GM04503 (cell line): ENCODE measurements at places on chromosomes 3 and 15.
A peak's percentile ranks its signal among the peaks of the same experiment; 100 is the strongest.

DNA sequence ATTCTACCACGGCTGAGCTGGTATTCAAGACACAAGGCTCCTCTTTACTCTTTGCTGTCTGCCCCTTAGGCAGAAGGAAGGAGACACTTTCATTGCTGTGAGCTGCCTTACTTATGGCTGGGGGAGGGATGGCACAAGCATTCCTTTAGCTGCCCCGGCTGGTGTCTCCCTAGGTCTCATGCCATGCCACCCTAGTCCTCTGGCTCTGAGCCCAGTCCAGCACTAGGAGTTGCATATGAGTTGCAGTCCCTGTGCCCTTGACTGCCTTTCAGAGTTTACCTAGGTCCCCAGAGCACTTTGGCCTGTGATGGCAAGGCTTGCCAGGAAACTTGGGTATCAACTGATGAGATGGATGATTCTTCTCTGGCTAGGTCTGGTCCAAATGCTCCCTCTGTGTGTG is 296.4 kb downstream of the RBMS3 start:
- DNase-seq = no peak

DNA sequence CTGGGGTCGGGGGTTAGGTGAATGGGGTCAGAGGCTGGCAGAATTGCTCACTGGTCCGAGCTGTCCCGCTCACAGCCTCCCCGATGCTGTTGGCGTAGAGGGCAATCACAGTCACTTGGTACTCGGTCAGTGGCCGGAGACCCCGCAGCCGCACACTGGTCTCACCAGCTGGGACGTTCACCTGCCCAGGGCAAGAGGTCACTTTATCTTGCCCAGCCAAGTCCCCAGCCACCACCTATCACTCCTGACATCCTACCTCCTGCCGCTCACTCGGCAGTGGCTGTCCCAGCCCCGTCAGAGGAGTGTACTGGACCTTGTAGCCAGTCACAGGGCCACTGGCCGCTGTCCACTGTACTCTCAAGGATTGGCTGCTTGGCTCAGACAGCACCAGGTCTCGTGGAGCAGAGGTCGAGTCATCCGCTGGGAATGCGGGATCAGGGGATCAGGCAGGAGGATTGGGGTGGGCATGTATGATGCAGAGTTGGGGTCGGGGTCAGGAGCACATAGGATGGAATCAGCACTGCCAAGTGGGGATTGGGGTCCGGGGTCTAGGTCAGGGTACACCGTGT is 2.5 kb downstream of the COL7A1 start:
- no peak for DNase-seq

DNA sequence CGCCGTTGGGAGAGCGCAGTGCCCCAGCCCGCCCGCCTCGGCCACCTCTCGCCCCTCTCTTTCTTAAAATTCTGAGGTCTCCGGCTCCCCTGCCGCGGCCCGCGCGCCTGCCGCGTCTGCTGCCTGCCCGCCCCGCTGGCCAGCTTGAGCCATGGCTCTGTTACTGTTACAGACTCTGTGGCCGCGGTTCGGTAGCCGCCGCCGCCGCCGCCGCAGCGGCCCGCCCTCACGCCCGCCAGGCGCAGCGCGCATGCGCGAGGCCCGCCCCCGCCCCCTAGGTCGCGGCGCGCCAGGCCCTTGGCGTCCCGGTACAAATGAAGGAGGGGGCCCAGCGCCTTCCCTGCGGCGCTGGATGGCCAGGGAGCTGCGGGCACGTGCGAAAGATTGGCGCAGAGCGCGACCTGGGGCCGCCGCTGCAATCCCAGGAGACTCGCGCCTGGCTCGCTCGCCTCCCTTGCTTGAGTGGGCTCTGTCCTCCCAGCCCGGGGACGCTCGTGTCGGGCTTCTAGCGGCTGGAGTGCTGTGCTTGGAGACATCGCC is at the start of gene ONECUT1:
Gene ONECUT1, minus strand, starts transcription at position 168 of the 540 bp plus-strand sequence. CDS start 452 bp downstream, outside the sequence.
- DNase-seq = no peak

DNA sequence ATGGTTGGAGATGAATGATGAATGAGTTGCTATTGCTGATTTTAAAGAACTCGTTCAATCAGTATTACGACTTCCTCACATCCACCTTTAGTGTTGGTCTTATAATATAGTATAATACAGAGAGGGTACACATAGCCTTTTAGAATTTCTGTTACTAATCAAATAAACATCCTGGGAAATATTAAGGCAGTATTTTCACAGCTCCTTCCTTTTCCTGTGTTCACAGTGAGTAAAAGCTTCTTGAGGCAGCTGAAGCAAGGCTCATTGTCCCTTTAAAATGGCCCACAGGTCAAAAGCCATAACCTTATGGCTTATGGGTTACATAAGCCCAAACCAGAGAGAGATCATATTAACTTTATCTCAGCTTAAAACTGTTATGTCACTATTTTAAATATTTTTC is 1.3 kb upstream of the BTLA start:
- no peak for DNase-seq

- DNase-seq = no peak
Observed at GRCh38 chr3:32335365-32336112, 56.1 kb upstream of the CMTM7 start.

DNA sequence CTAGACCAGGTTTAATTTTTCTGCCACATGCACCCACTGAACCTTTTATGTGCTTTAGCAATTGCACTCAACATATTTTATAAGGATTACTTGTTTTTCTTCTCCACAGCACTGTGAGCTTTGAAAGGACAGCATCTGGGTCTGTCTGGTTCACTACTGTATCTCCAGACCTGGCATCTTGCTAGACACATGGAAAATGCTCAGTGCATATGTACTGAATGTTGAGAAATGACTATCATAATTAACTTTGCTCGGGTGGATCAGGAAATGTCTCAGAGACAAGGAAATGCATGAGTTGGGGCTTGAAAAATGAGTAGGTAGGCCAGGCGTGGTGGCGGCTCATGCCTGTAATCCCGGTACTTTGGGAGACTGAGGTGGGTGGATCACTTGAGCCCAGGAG is 40.2 kb downstream of the DOCK3 start:
- no peak for DNase-seq

DNA sequence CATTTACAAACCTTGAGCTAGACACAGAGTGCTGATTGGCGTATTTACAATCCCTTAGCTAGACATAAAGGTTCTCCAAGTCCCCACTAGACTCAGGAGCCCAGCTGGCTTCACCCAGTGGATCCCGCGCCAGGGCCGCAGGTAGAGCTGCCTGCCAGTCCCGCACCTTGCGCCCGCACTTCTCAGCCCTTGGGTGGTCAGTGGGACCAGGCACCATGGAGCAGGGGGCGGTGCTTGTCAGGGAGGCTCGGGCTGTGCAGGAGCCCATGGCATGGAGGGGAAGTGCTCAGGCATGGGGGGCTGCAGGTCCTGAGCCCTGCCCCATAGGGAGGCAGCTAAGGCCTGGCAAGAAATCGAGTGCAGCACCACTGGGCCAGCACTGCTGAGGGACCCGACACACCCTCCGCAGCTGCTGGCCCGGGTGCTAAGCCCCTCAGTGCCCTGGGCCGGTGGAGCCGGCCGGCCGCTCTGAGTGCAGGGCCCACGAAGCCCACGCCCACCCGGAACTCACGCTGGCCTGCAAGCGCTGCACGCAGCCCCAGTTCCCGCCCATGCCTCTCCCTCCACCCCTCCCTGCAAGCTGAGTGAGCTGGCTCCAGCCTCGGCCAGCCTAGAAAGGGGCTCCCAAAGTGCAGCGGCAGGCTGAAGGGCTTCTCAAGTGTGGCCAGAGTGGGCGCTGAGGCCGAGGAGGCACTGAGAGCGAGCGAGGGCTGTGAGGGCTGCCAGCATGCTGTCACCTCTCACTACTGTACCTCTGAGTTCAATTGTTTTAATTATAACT is 1213.9 kb downstream of the OTOL1 start:
- DNase-seq = no peak

GRCh38 chr15:81146006-81146405 is 11.9 kb downstream of the CFAP161 start:
- DNase-seq = no peak

DNA sequence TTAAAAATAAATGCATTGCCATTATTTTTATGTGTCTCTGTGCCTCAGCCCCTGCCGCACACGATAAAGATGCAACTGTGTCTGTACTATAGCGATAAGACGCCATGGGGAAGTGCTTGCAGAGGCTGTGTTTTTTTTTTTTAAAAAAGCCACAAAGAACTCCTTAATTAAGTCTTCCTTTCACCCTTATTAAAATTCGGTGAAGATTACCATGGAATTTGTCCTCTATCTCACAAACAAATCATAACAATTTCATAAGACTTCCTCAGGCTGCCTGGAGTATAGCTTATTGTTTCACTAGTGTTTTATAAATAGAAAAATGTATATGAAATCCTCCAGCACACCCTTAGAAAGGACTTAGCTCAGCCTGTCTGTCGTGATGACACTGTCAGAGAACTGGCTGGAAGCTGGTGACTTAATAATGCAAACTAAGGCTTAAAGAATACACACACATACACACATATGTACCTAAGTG is 374.8 kb upstream of the SLCO3A1 start:
- no peak for DNase-seq

- no peak for DNase-seq
Observed at GRCh38 chr3:108099679-108100428, 9.0 kb upstream of the CD47 start.

GRCh38 chr3:182697345-182697919 is 95.9 kb upstream of the ATP11B start:
- no peak for DNase-seq

DNA sequence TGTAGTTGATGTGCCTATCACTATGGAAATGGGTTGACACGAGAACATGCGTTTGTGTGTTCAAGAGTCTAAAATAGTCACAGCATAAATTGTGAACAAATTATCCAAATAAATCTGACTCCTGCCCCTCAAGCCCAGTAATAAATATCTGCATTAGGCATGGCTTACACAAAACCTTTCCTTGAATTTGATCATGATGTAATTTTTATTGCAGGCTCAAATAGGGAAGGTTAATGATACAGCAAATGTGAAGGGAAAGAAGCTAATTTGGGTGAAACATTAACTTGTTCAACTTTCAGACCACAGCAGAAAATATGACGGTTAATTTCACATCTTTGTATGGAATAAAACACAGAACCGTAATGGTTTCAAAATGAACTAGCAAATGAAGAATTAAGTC is 74.6 kb downstream of the WNT5A start:
- DNase-seq = no peak

- no peak for DNase-seq
Observed at GRCh38 chr3:149936812-149937230, 33.9 kb downstream of the PFN2 start.

DNA sequence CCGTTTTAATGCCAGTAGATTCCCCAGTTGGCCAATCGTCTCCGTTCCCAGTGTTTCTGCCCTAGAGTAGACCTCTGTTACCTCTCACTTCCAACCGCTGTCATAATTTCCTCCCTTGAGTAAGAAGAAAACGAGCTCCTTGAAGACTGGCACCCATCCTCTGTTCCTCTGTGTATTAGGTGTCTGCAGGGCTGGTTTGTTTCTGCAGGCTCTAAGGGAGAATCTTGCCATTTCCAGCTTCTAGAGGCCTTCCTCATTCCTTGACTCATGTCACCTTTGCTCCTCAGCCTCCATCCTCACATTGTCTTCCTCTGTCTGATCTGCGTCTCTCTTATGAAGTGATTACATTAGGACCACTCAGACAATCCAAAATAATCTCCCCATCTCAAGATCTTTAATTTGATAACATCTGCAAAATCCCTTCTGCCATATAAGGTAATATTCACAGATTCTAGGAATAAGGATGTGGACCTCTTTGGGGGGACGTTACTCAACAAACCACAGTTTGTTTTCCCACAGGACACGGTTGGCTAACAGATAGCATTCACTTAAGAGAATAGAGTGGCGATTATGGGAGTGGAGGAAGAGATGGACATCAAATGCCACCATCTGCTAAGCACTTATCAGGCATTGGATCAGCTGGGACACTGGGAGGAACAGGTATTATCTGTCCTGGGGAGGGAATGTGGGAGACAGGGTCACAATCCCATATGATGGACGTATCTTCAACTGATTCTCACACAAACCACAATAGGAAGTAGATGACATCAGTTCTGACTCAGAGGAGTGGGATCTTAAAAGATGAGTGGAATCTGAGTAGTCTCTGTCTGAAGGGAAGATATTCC is 17.1 kb downstream of the ARHGAP31 start:
- DNase-seq = no peak

- DNase-seq = no peak
Observed at GRCh38 chr3:18744472-18744871, 319.3 kb upstream of the SATB1 start.

GRCh38 chr3:173676094-173676493 is 278.6 kb downstream of the NLGN1 start:
- DNase-seq = no peak

- DNase-seq = peak; percentile 35
Observed at GRCh38 chr3:112814266-112814665, 32.4 kb downstream of the CD200R1L start.

- no peak for DNase-seq
Observed at GRCh38 chr15:42065033-42065432, 29.3 kb downstream of the PLA2G4D start.

DNA sequence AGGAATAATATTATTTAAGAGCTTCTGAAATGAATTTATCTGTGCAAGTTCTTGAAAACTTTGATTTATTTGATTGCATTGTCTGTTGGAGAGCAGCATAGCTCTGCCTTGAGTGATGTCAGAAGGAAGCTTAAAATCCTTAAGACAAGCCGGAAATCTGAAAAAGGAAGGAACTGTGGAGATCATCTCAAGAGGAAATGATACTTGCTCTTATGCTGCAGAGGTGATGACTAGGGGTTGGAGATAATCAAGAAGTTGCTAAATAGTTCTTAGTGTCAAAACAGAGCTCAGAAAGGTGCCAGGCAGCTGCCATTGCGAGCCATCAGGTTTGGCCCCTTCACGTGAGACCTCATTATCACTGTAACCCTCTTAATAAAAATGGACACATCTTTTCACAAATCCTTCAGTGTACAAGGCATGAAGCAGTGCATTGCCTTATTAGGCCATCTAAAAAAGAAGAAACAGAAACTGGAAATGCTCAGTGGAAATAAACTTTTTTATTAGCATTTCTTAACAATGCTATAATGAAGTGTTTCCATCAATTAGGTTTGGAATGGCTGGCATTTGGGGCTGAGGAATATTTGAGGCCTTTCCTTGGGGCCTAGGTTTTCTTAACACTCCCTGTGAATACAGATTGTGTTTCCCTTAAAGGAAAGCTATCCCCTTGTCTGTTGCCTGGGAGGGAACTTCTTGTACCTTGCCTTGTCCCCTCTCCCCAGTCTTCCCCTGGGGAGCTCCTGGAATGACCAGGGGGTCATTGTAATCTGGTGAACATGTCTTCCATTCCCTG is 34.5 kb upstream of the VILL start:
- no peak for DNase-seq

DNA sequence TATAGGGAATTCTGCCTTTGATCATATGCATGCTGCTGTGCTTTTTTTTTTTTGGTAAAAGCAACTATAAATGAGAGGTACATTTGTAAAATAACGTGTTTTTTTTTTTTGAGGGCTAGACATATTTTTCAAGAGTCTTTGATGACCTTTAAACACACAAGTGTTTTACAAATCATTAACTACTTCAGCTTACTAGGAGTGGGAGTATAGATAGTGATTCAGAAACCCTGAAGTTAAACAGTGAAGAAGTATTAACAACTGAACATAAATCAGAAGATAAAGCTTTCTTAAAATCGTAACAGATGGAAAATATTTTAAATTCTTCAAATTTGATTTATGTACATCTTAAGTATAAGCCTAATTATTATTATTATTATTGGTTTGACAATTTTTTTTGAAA is 2.9 kb upstream of the GMNC start:
- DNase-seq = no peak

- no peak for DNase-seq
Observed at GRCh38 chr3:105967117-105967516, 98.3 kb upstream of the CBLB start.
